ENCODE measurements at places on chromosomes 3 and 15.

- peak overlapping the region; percentile 89 for H3K27ac ChIP-seq
- DNase-seq: peak; percentile 44
- H3K36me3 ChIP-seq: peaks cover 66% of the 10 kb centered on the region
- peak overlapping the region; percentile 9 for H3K4me3 ChIP-seq
- peaks cover 47% of the 10 kb centered on the region for H3K4me1 ChIP-seq
- H3K27me3 ChIP-seq: no peaks in the 10 kb centered on the region
These were observed 5.1 kb downstream of the POLG start for GRCh38 chr15:89329329-89330084.

GRCh38 chr15:32970847-32971246, 223.7 kb downstream of the FMN1 start:
- no peak overlapping the region for H3K4me3 ChIP-seq
- no peak overlapping the region for H3K27ac ChIP-seq
- H3K4me1 ChIP-seq: no peaks in the 10 kb centered on the region
- no peaks in the 10 kb centered on the region for H3K36me3 ChIP-seq
- peaks cover 16% of the 10 kb centered on the region for H3K27me3 ChIP-seq

- H3K4me1 ChIP-seq: no peaks in the 10 kb centered on the region
- no peak for DNase-seq
- no peak overlapping the region for H3K27ac ChIP-seq
- peaks cover 2% of the 10 kb centered on the region for H3K36me3 ChIP-seq
- H3K27me3 ChIP-seq: peaks cover 21% of the 10 kb centered on the region
These were observed 92.4 kb downstream of the KBTBD8 start for GRCh38 chr3:67090474-67090873.

DNA sequence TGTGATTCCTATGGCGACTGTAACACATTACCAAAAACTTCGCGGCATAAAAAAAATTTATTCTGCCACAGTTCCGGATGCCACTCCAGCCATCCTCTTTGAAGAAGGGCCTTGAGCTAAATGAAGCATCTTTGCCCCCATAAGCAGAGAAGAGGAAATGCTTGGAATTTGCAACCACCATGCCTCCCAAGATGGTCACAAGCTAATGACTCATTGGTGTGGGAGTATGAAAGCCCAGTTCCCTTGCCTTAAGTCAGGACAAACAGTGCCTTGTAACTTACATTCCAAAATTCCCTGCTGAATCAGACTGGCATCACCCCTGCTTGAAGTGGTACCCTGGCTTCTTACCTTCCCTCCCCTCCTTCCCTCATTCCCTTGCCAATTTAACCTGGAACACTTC, 1077.4 kb downstream of the EPHA3 start:
- no peaks in the 10 kb centered on the region for H3K27me3 ChIP-seq
- H3K27ac ChIP-seq: no peak overlapping the region
- H3K4me3 ChIP-seq: no peak overlapping the region
- H3K4me1 ChIP-seq: no peaks in the 10 kb centered on the region

- no peaks in the 10 kb centered on the region for H3K27me3 ChIP-seq
- no peaks in the 10 kb centered on the region for H3K36me3 ChIP-seq
- H3K27ac ChIP-seq: no peak overlapping the region
- no peak overlapping the region for H3K4me3 ChIP-seq
- no peak for DNase-seq
These were observed 301.4 kb upstream of the DNAJC19 start for GRCh38 chr3:181290941-181291340.

DNA sequence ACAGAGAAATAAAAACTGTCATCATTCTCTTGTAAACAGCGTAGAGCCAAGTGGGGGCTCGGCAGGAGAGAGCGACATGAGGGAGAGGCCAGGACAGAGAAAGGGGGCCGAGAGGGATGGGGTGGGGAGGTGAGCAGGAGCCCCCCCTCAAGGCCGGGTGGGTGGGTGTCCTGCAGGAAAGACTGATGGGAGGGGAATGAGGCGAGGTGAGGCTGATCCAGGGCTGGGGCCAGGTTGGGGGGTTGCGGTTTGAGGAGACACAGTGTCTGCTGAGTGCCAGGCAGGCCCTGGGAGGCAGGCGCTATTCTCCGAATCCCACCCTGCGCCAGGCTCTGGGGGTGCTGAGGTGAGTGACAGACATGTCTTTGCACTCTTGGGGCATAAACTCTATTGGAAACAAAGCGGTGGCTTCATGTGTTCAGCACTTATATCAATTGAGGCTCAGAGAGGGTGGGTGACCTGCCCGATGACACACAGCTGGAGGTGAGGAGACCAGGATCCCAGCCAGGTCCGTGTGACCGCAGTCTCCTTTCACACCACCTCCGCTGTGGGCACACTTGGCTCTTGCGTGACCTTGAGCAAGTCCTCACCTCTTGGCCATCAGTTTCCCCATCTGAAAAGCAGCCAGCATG, 19.6 kb upstream of the CSPG4 start:
- no peak for DNase-seq
- peaks cover 20% of the 10 kb centered on the region for H3K4me1 ChIP-seq

DNA sequence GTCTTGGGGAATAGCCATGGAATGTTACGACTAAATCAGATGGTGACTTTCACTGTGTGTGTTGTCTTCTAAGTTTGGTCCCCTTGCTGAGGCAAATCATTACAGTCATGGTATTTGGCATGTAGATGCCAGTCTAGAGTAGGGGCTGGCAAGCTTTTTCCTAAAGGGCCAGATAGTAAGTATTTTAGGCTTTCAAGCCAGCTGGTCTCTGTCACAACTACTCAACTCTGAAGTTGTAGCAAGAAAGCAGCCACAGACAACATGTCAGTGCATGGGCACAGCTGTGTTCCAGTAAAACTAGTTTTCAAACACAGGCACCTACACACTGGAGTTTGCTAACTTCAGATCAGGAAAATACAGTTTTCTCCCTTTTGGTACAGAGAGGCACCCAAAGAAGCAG, 39.3 kb downstream of the CCR3 start:
- H3K27me3 ChIP-seq: no peaks in the 10 kb centered on the region
- H3K4me1 ChIP-seq: peaks cover 91% of the 10 kb centered on the region
- H3K27ac ChIP-seq: no peak overlapping the region
- no peak for DNase-seq
- H3K36me3 ChIP-seq: peaks cover 31% of the 10 kb centered on the region
- H3K4me3 ChIP-seq: no peak overlapping the region

- peaks cover 45% of the 10 kb centered on the region for H3K36me3 ChIP-seq
- peaks cover 24% of the 10 kb centered on the region for H3K4me1 ChIP-seq
- DNase-seq: peak; percentile 24
- H3K27ac ChIP-seq: no peak overlapping the region
These were observed 3.8 kb upstream of the GABPB1 start for GRCh38 chr15:50358845-50359244.

DNA sequence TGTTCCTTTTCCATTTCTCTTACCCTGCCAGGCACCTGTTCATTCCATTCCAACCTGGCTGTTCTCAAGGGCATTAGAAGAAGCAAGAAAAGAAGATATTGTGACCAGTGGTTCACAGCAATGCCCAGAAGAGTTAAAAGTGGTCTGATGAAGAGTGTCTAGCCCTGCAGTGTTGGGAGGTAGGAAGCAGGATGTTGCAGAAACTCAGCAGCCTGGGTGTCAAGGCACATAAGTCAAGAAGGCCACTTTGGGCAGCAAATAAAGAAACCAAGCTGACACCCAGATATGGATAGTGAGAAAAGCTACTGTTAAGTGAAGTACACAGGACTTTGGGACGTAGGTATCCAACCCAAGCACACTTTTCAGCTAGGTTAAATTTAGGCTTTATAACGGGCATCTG, 199.9 kb upstream of the SATB1 start:
- H3K4me1 ChIP-seq: peaks cover 8% of the 10 kb centered on the region
- H3K27me3 ChIP-seq: no peaks in the 10 kb centered on the region
- H3K27ac ChIP-seq: no peak overlapping the region

GRCh38 chr3:123834631-123835030, 49.5 kb downstream of the MYLK start:
- no peak overlapping the region for H3K27ac ChIP-seq
- no peak overlapping the region for H3K4me3 ChIP-seq
- peaks cover 20% of the 10 kb centered on the region for H3K27me3 ChIP-seq
- no peaks in the 10 kb centered on the region for H3K36me3 ChIP-seq
- DNase-seq: no peak

- no peak for DNase-seq
- peaks cover 48% of the 10 kb centered on the region for H3K36me3 ChIP-seq
- no peak overlapping the region for H3K27ac ChIP-seq
- H3K4me1 ChIP-seq: no peaks in the 10 kb centered on the region
- H3K27me3 ChIP-seq: no peaks in the 10 kb centered on the region
These were observed 53.8 kb upstream of the SEC22A start for GRCh38 chr3:123147754-123148535.

GRCh38 chr3:157127268-157127667, 32.7 kb downstream of the CCNL1 start:
- H3K36me3 ChIP-seq: no peaks in the 10 kb centered on the region
- H3K27me3 ChIP-seq: no peaks in the 10 kb centered on the region
- no peak for DNase-seq
- peaks cover 67% of the 10 kb centered on the region for H3K4me1 ChIP-seq
- peak overlapping the region; percentile 69 for H3K27ac ChIP-seq

DNA sequence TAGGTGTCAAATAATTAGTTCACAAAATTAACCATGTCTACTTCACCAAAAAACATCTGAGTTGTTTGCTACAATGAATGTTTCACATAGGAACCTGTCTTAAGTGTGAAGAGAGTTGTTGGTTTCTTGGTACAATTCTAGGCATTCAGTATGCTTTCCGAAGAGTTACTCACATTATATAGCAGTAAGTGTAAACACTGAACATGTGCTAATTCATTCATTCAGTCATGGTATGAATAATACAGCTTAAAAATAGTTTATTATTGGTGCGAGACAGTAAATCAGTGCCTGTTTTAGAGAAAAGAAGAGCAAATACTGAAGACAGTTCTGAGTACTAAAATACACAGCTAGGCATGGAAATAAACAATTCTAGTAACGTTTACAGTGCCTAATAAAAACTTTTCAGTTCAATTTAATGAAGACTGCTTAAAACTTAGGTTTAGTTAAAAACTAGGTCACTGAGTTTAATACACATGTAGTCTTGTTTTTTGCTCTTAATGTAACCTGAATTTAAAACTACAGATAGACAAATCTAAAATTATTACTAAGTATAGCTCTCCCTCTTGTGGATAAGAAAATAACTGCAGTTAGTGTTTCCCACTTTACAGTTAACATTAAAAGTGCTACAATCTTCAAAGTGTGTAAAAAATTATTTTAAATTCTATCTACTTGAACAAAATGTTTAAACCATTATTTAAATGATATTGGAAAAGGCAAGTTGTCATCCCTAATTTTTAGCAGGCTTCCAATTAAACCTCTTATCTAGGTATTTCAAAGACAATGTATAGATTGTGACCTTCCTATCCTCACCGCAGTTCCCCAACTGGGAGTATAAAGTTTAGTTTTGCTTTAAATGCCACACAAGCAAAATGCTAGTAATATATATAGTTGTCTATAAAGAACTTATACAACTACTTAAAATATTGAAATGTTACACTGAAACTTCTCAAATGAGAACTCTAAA, 20.1 kb upstream of the ZCWPW2 start:
- DNase-seq: no peak
- H3K4me1 ChIP-seq: peaks cover 25% of the 10 kb centered on the region
- no peak overlapping the region for H3K4me3 ChIP-seq
- no peaks in the 10 kb centered on the region for H3K27me3 ChIP-seq

- no peaks in the 10 kb centered on the region for H3K27me3 ChIP-seq
- peaks cover 40% of the 10 kb centered on the region for H3K36me3 ChIP-seq
- H3K4me1 ChIP-seq: peaks cover 52% of the 10 kb centered on the region
- peak overlapping the region; percentile 94 for H3K4me3 ChIP-seq
- peak overlapping the region; percentile 97 for H3K27ac ChIP-seq
These were observed 631 bp downstream of the UBR1 start for GRCh38 chr15:43105077-43105736.

DNA sequence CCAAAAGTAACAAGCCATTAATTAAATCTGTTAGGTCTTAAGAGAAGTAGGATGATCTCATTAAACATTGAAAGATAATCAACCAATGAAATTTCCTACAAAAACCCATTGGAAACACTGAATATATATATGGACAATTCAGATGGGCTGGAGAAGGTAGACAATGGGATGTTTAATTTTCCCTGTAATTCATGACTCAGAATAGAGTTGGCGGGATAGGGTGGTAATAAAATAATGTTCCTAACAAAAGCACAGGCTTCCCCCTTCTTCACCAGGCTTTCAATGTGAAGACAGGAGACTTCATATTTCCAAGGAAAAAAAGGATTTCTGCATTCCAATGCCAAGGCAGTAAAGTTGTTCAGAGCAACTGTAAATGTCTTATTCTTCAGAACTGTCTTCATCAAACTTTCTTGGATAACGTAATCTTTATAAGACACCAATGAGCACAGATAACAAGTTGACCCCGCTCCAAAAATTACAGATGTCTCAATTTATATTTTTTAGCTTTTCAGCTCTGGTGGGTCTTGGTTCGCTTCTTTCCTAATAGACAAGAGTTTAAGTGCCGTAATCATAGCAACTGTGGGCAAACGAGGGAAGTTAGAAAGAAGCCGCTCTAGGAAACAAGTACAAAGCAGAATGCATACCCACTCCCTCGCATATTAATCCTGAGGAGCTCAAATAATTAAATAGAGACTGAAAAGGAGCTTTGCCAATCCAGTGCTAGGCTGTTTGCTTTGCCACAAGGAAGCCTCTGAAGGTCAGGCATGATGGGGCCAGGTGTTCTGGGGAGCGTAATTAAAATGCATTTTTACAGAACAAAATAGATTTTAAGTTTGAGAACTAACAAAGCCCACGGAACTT, 377.0 kb downstream of the FOXP1 start:
- no peak overlapping the region for H3K4me3 ChIP-seq
- no peak overlapping the region for H3K27ac ChIP-seq
- H3K36me3 ChIP-seq: peaks cover 10% of the 10 kb centered on the region
- H3K27me3 ChIP-seq: no peaks in the 10 kb centered on the region
- peaks cover 30% of the 10 kb centered on the region for H3K4me1 ChIP-seq

GRCh38 chr3:35675621-35676020, 36.3 kb downstream of the ARPP21 start:
- no peaks in the 10 kb centered on the region for H3K36me3 ChIP-seq
- H3K27me3 ChIP-seq: no peaks in the 10 kb centered on the region
- H3K27ac ChIP-seq: no peak overlapping the region
- H3K4me3 ChIP-seq: no peak overlapping the region
- H3K4me1 ChIP-seq: no peaks in the 10 kb centered on the region

Data from activated CD4-positive, alpha-beta T cell treated with anti-CD3 and anti-CD28 coated beads, Interleukin-2, amount 10 ng/mL, durations not matched to agents 7 days and 5 days (primary cell).